ENCODE measurements at places on chromosomes 3 and 15. TPM values are rescaled to one million over a fixed set of nuclear protein-coding genes. Genes with fewer than 3 reads are reported as not detected.

The MASP1 gene
- total RNA-seq = 0.46 TPM

The SLC7A14 gene
- 3.0 TPM for total RNA-seq

DNA sequence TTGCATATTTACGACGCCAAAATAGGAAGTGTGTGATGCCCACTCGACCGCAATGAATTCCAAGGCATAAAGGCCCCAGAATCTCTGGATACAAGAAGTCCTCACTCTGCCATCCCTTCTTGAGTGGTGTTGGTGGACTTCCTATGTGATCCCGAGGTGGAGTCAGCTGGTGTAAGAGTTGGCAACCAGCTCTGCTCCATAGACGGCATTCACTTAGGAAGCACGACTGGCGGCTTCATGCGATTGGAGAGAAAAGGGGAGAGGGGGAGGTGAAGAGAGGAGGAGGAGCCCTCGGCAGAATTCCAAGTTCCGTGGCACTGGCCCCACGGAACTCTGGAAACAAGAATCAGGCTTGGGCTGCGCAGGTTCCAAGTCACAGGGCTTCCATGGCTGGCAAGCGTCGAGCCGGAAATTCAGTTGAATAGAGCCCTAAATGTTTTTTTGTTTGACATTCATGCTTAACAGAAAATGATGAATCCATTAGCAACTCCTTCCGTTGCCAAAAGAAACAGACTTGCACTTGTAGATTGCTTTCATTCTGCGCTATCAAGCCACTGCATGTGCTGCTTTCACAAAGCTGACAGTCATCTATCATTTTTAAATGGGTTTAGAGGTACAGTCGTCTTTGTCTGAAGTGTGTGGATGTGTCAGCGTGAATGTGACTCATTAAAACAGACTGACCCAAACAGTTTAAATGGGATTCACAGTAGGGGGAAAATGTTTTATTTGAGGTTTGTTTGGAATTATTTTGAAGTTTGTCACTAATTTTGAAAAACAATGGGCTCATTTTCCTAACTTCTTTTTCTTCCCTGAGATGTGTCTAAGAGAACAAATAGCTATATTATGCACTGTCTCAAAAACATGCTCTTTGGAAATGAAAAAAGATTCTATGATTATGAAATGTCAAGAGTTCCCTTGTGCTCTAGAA lies 428.3 kb upstream of the ATP11B start:
- DNase-seq = peak; percentile 98

DNA sequence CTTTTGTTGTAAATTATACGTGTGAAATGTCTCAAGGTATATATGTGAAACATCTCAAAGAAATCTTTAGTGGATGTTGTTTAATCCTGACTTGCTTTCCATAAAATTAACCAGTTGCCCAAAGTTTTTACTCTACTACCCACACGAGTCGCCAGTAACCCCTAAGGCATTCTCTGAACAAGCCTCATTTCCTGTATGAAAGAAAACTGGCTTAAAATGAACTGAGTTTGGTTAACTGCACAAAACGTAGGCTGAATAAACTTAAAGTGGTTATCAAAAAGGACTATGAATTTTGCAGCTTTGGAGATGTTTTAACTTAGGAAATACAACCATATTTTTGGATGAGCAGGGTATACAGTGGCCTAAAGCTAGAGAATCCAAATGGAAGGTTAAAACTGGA lies 2.7 kb upstream of the APPL1 start:
- no peak for DNase-seq

DNA sequence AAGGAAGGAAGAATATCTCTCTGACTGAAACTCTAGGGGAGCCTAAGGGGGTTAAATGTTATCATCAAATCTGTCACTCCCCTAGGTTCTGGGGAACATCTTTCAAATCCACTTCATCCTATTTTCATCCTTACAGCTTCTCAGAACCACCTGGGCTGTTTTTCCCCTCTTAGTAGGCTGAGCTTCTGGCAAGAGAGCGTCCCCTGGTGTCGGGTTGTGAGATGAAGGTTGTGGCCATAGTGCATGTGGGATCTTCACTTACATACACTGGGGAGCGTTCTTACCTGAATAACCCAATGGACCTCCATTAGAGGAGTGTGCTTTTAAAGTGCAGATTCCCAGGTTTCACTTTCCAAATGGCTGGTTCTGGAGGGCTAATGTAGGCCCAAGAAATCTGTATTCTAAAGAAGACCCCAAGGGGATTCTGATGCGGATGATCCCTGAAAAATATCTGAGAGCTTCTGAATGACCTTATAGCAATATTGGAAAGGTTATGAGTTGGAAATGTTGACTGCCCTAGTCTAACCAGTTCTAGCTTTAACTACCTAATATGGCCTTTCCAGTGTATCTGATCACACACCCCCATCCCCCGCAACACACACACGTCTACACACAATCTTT lies 663.7 kb downstream of the AGBL1 start:
- no peak for DNase-seq

DNA sequence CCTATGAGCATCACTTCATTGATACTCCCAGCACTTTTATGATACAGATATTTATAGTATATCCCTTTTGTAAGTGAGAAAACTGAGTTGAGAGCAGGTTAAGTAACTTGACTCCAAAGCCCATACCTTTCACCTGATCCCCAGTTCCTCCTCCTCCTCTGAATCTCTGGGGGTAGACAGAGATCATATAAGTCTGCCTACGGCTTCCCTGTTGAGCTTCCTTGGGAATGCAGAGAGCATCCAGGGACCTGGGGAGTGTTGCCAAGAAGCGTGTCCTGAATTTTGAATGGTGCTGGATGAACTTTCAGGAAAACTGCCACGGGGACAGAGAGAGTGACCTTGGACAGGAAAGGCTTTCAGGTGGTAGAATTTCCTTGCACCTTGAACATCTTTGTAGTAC lies 268.5 kb downstream of the LRTM1 start:
- no peak for DNase-seq

- DNase-seq = no peak
Measured at GRCh38 chr15:33243869-33244268, 49.4 kb upstream of the FMN1 start.

GRCh38 chr15:62641825-62642224 lies 400.7 kb upstream of the TPM1 start:
- no peak for DNase-seq

DNA sequence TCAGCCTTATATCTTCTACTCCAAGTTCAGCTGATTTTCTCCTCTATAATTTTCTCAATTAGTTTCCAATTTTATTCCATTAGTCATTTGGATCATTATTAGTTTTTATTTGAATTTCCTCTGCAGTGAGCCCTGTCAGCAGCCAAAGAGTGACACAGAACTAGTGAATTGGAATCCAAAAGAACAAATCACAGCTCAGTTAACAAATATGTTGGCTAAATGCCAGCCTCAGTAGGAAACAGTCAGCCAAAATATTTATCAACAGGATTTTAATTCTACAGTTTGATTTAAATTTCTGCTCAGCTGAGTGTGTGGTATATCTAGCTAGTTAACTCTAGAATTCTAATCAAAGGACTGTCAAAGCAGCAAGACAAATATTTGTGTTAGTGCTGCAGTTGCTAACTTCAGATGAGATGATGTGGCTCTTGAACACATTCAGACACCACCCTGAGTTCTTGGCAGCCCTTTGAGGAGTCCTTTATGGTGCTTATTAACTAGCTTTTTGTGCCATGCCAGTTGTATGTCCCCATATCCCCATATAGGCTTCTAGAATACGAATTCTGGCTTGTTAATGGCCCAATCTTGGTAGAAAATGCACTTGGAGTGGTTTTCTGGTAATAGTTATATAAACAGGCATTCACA lies 194.5 kb downstream of the CPNE4 start:
- DNase-seq = no peak

GRCh38 chr3:128195802-128196201 lies 42.5 kb downstream of the EEFSEC start:
- DNase-seq = no peak

Measured in pulmonary artery endothelial cell (primary cell).